Endothelial cell of coronary artery (primary cell): ENCODE measurements at places on chromosomes 11 and 22. TPM values are rescaled to one million over a fixed set of nuclear protein-coding genes. Genes with fewer than 3 reads are reported as not detected.

Gene OR51G1
- not detected in 2 replicates for total RNA-seq

Gene KRTAP5-8
- total RNA-seq: not detected in 2 replicates

Gene RIMBP3C
- total RNA-seq: under 0.01 and 0.09 TPM in 2 replicates

Gene JAML
- 0.19 and 0.27 TPM in 2 replicates for total RNA-seq

Gene SCGB1D1
- not detected in 2 replicates for total RNA-seq

Gene DNAJB7
- total RNA-seq: not detected in 2 replicates

Gene CRYBA4
- not detected in 2 replicates for total RNA-seq

Gene ENTHD1
- total RNA-seq: not detected in 2 replicates

Gene SLC22A12
- total RNA-seq: not detected in 2 replicates

Gene CCDC81
- total RNA-seq: 0.72 and 4.0 TPM in 2 replicates

Gene TMEM191B
- 0.36 and 0.47 TPM in 2 replicates for total RNA-seq

Gene TALDO1
- 207 and 250 TPM in 2 replicates for total RNA-seq

Gene CD3D
- total RNA-seq: not detected in 2 replicates

Gene KDM4D
- total RNA-seq: 0.28 and 0.72 TPM in 2 replicates

Gene LRRC32
- 20.5 and 78.2 TPM in 2 replicates for total RNA-seq

Gene MAPK8IP2
- 0.09 TPM in 2 replicates for total RNA-seq

Gene VWA5A
- total RNA-seq: 6.1 and 8.3 TPM in 2 replicates

Gene SCGB1A1
- not detected in 2 replicates for total RNA-seq

Gene DBX1
- not detected in 2 replicates for total RNA-seq

Gene SAC3D1
- total RNA-seq: 9.9 and 11.4 TPM in 2 replicates
